ENCODE measurements at places on chromosomes 7 and 10.

DNA sequence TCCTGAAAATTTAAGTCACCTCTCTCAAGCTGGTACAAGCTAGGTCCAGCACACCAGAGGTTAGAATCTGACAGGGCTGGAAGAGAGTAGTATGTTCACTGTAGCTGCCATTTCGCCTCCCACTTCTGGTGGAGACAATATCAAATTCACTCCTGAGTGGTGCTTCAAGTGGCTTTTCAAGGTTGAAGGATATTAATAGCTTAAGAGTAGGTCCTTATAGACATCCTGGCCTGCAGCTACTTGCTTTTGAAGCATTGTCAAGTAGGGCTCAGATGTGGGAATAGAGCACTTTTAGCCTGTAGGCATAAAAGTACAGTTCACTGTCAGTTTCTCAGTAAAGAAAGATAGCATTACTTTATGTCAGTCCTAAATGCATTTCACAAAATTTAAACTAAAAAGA lies 270.5 kb upstream of the PLPP4 start:
- DNase-seq, result no peak

DNA sequence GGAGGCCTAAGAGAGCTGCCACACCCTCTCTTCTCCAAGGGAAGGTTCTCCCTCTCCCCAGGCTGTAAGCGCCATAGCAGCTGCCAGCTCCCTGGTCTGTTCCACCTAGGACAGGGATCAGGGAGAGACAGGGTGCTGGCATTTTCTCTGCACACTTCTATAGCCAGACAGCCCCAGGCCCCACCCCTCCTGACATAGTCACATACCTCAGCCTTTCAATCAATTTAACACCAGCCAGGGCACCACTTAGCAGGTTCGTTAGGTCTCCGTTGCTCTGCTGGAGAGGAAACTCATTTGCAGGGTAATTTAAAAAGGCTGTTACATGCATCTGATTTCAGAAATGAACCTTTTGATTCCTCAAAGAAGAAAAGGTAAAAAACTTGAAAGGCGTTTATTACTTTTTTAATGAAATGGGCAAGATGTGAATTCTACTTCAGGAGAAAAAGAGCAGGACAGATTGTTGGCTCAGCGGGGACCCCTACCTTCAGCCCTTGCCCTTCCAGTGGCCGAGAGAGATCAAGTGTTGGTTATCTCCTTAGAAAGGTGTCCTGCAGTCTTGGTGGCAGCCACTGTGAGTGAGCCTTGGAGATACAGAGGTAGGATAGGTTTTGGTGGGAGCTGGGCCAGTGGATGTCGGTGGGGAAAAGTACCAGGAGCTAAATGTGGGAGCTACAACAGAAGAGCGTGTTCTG lies 180.5 kb upstream of the GALNT17 start:
- DNase-seq, result no peak

DNA sequence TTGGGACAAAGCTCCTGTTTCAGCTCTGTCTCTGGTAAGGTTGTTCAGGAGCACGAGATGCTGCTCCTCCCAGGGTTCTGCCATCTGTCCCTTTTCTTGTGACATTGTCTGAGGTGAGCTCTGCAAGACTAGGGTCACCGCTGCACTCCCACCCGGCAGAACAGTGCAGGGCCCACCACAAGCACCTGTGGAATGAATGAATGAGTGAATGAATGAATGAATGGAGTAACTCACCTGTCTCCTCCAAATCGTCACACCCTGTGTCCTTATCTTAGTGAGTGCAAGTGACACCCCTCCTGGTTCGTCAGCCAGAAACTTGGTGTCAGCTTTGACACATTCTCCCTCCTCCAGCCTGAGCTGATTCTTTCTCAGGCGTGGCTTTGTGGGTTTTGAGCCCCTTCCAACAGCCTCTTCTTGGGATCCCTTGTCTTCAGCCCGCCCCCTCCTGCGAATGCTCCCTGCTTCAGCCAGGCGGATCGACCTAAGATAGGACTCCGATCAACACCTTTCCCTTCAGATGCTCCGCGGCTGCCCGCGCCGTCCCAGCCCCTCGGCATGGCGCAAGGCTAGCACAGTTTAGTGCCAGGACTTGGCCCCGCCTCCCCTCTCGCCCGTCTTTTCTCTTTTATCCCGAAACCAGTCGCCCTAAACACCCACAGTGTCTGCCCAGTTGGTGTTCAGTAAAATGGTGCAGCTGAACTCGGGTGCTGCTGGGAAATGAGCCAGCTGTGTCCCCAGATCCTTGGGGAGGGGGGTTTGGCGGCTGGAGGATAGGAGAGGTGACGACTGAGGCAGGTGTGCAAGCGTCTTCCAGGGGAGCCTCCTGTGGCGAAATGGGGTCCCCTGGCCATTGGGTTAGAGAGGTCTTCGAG lies 89.3 kb downstream of the BEND7 start:
- peak; percentile 34 for DNase-seq

DNA sequence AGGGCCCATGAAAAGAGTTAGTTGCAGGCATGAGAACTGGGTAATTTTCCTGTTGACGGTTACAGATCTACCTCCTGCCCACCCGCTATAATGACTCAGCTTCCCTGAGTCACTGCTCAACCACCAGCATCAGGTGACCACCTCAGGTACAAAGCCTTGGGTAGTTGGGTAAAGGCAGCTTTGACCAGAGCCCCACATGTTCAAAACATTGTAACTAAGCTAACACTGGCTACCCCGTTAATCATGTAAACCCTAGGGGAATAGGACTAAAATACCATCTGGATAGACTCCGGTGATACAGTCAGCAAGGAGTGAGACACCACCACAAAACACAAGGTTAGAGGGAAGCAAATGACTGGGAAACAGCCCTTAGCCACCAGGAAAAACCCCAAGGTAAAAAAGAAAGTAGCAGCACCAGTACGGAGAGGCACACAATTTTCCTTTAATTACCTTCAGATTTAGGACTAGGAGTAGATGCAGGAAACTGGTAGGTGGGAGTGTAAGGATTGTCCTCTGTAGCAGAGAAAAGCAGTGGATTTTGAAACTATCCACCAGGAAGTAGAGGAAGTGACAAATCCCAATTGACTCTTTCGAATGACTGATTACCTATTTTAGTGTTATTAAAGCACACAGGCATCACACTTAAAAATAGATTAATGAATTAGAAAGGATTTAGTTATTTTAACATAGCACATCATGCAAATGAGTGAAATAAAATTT lies 103.5 kb upstream of the PDLIM1 start:
- DNase-seq, result peak; percentile 40

Measured in activated T-cell treated with anti-CD3 and anti-CD28 coated beads, Interleukin-2, amount 50 U/mL, for 48 hours (primary cell).